Testis (tissue), 5 donors: ENCODE measurements at places on chromosomes 6 and 20. TPM values are rescaled to one million over a fixed set of nuclear protein-coding genes. Genes with fewer than 3 reads are reported as not detected.

DNA sequence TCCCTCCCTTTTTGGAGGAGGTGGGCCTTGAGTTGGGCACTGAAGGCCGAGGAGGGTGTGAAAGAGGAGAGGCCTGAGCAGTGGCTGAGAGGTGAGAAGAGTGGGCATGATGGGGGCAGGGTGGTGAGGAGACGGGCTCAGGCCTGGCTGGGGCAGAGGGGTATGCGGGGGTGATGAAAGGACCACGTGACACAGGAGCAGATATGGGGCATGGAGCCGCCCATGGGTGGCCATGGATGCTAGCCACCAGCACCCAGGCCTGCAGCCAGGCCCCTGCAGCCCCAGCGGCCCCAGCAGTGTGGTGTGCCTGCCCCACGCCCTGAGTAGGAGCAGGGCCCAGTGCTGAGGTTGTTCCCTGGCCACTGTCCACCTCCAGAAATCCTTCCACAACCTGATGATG is 26.5 kb downstream of the UQCC2 start:
- no peak for DNase-seq

DNA sequence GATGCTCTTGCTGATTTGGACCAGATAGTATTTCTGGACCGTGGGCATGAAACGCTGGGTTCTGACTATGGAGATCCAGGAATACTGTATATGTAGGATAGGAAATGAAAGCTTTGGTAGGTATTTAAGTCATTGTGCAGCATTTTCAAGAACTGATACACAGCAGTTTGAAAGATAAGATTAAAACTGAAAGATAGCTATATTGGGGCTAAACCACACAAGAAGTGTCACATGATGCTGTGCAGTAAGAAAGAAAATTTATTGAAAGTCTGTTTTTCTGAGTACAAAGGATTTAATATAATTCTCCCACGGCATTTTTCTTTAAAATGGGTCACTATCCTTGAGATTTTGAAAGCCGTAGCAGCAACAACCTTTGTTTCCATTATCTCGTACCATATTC is 305 bp downstream of the IL17A start:
- DNase-seq: no peak

DNA sequence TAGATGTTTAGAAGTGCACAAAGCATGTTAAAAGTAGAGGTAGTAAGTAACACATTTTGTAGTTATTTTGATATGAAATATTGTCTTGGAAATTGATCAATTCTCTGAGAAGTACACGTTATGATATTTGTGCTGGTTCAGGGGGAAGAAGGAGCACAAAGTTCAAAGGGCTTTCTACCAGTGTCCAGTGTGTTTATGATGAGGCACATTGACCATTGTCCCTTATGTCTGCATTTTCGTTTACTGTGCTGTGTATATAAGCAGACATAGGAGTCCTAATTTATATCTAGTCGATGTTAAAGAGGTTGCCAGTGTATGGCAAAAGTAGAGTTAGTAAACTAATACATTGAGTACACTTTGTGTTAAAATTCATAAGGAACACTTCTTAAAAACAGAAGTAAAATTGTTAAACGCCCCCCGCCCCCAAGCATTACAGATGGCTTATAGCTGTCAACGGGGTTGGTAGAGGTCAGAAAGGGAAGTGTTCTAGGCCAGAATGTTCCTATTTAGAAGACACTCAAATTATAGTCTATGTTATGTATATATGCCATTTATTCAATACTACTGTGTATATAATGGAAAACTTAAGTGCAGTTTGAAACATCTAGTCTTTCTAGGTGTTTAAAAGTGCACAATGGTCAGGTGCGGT is 13.3 kb upstream of the HMGN4 start:
- DNase-seq: no peak

DNA sequence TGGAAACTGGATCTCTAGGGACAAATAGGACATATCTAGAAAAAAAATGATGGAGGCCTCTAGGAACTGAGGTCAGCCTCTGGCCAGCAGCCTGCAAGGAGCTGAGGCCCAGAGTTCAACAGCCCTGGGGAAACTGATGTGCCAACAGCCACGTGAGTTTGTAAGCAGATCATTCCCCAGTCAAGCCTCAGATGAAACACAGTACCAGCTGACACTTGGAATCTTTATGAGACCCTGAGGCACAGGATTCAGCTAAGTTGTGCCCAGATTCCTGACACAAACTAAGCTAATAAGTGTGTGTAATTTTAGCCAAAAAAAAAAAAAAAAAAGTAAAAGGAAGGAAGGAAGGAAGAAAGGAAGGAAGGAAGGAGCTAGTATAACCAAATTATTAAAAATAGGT is 1059.8 kb upstream of the MAP3K7 start:
- no peak for DNase-seq

DNA sequence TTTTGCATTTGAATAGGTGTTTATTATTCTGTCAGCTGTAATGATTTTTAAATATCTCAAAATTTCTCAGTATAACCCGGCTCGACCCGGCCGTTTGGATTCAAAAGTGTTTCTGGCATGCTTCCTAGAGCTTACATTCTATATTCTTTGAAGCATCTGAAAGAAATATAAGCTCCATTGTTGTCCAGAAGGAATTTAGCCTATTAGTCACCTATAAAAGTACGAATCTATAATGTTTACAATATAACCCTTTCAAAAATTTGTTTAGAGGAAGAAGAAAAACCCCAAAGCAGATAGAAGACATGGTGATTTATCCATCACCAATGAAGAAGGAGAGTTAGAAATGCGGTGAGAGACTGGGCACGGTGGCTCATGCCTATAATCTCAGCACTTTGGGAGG is 22.3 kb upstream of the HECA start:
- DNase-seq: no peak

The COL21A1 gene
- 10.5 TPM for total RNA-seq

DNA sequence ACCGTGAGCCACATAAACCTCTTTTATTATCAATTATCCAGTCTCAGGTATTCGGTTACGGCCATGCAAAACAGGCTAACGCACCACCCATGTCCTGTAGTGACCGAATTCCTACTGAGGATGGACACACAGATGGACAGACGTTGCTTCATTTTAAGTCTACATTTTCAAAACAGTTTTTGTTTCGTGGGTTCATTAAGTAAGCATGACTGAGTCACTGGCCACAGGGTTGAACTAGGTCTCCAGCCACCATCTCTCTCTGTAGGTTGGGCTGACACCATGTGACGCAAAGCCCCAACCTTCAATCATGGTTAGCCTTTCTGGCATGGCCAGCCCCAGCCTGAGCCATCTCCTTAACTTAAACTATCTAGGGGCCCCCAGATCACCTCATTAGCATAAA is 110.0 kb upstream of the SLC22A23 start:
- no peak for DNase-seq

DNA sequence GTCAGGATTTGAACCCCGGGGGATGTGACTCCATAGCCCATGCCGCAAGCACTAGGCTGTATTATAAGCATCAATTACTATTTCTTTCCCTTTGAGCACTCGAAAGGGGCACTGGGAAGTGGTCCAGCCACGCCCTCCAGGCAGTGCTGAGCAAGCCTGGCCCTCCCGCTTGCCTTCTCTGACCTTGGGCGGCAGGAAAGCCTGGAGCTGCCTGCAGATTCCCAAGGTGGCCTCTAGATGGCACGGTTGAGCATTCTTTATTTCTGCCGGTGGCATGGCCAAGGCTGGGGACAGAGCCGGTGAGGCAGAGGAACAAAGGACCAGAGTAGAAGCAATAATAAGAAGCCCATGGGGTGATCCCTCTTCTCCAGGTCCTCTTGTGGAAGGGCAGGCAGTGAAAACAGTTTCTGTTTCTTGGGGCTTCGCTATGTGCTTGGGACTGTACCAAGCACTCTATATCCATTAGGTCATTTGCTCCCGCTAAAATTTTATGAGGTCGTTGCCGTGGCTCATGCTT is 32.0 kb downstream of the ARHGAP40 start:
- peak; percentile 62 for DNase-seq

The SPATS1 gene
- 10.7 TPM for total RNA-seq
